ENCODE measurements at places on chromosomes 12 and 14.

GRCh38 chr12:48716168-48716492 is 377 bp downstream of the CCNT1 start:
- no peak for DNase-seq

GRCh38 chr14:78848234-78848820 is 678.2 kb downstream of the NRXN3 start:
- peak; percentile 0 for DNase-seq

DNA sequence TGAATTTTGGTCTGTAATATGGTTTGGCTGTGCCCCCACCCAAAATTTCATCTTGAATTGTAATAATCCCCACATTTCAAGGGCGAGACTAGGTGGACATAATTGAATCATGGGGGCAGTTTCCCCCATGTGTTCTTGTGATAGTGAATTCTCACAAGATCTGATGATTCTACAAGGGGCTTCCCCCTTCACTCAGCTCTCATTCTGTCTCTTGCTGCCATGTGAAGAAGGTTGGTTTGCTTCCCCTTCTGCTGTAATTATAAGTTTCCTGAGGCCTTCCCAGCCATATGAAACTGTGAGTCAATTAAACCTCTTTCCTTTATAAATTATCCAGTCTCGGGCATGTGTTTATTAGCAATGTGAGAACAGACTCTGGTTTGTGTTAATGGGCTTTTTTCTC is 5.9 kb downstream of the LRRC9 start:
- DNase-seq = no peak

- no peak for DNase-seq
Measured at GRCh38 chr14:51446771-51447170, 204.9 kb upstream of the FRMD6 start.

- DNase-seq = no peak
Measured at GRCh38 chr12:10131111-10131690, 1.2 kb upstream of the CLEC7A start.

- DNase-seq = no peak
Measured at GRCh38 chr12:25979563-25979962, 21.1 kb downstream of the RASSF8 start.

DNA sequence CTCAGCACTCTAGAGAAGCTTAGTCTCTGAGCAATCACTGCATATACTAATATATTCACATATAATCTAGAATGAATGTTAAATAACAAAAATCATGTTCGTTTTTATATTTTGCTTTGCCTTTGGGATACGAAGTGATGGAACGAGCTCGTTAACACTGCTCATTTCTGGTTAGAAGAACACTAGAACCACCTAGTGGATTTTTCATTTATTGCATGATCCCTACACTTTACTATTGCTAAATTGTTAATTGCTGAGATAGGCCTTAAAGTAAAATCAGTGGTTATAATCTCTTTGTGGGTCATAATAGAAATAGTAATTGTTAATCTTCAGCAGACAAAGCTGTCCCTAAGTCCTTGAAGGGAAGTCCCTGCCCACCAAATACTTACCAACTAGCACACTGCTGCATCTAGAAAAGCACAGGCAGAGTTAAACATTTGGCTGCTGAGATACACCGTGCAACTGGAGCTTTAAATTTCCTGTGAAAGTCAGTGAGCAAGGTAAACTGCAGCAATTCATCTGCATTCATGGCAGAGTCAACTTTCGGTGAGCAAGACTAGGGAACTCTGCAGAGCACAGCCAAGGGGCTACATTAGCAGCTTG is 353.7 kb downstream of the APAF1 start:
- DNase-seq = no peak

GRCh38 chr12:122310626-122311333 is 44.5 kb upstream of the VPS33A start:
- no peak for DNase-seq

DNA sequence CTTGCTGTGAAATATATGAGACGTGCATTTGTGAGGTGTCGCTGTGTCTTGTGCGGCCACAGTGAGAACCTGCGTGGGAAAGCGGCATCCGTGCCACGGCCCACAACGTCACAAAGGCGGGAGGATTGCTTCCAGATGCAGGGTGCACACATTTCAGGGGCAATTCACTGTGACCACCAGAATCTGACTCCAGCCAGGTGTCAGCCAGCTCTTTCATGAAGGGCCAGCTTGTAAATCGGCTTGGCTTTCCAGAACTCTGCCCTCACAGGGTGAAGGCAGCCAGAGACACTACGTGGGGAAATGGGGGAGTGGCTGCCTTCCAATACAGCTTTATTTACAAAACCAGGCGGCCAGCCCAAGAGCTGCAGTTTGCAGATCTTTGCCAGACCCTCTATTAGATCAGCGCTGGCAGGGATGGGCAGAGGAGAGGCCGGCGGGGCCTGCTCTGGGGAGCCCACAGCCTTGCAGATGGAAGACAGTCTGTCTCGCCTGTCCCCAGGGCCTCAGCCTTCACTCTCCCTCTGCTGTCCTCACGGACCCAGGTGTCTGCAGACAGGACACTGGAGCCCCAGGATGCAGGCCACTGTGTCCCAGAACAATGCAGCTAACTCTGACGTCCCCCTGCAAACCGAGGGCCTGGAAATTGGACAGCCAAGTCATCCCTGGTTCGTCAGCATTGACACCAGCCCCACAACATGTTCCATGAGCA is 53.5 kb downstream of the ADGRD1 start:
- no peak for DNase-seq

DNA sequence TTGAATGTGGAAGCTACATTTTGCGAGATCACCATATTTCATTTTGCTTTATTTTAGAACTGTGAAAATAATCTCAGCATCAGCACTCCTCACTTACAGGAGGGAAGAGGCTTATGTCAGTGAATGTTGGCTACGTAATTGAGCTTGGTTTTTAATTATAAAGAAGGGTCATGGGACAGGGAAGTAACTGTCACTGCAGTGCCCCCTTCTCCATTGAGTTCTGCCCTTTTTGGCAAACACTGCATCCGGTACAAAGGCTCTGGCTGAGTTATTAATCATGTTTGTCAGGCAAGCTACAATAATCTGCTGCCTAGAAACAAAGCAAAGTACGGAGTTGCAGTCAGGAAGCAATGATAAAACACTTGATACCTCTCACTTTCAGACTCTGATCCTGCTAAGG is 546.7 kb downstream of the SNAPC1 start:
- DNase-seq = no peak

DNA sequence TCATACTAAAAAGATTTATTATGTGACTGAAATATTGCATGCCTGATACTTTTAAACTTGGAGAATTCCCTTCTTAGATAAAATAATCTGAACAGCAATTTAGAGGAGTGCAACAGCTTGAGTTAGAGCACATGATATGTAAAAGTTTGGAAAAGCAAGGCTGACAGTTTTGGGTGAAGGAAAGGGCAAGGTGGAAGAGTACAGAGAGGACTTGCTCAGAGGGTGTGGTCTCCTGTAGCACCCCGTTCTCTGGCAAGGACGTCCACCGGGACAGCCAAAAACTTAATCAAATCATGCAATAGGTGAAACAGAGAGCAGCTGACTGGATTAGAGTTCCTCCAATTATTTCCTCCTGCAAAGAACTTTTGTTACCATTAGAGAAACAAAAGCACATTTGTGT is 65.2 kb upstream of the PDZRN4 start:
- DNase-seq = no peak

GRCh38 chr14:69042787-69043444 is 63.8 kb upstream of the ACTN1 start:
- no peak for DNase-seq

DNA sequence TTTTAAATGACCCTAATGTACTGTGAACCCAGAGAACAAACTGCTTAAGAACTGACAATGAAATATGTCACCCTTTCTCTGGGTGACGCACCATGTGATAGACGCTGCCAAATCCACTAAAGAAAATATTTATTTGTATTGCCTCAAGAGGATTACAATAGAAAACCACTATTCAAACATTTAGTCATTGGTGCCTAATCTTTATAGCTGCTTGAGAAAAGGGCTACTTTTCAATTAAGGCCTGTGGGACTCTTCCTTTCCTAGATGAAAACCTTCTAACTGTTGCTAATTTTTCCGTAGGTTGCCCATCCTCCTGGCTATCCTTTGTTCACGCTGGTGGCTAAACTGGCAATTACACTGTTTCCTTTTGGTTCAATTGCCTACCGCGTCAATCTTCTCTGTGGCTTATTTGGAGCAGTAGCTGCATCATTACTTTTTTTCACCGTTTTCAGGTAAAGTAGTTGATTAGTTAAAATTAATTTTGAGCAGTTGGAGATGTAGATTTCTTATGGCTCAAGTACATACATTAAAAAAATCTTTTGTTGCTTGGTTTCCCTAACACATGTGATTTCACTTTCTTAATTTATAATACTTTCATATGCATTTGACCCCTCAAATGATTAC is 6.0 kb downstream of the TMEM260 start:
- no peak for DNase-seq

GRCh38 chr14:62289471-62289870 is 527.3 kb downstream of the SNAPC1 start:
- no peak for DNase-seq

GRCh38 chr14:25843481-25844470 is 754.1 kb downstream of the NOVA1 start:
- no peak for DNase-seq

- no peak for DNase-seq
Measured at GRCh38 chr14:89674936-89675335, 257.9 kb upstream of the FOXN3 start.

GRCh38 chr14:28635387-28635786 is 131.2 kb upstream of the FOXG1 start:
- DNase-seq = no peak

DNA sequence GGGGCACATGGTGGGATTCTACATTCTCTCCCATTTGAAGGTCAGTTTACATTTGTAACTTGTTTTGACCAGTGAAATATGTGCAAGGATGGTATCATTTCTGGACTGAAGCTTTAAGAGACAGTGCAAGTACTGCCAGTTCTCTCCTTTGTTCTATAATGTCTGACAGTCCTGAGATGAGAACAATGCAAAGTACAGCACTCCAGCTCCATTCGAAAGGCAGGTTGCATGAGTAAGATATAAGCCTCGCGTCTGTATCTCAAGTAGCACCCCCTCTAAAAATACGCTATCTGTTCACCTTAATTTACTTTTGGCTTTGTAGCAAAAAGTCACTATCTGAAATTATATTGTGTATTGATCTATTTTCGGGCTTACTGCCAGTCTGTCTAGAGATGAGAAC is 1122.2 kb upstream of the TMEM132C start:
- no peak for DNase-seq

- no peak for DNase-seq
Measured at GRCh38 chr12:13124656-13125505, 21.4 kb upstream of the GSG1 start.

DNA sequence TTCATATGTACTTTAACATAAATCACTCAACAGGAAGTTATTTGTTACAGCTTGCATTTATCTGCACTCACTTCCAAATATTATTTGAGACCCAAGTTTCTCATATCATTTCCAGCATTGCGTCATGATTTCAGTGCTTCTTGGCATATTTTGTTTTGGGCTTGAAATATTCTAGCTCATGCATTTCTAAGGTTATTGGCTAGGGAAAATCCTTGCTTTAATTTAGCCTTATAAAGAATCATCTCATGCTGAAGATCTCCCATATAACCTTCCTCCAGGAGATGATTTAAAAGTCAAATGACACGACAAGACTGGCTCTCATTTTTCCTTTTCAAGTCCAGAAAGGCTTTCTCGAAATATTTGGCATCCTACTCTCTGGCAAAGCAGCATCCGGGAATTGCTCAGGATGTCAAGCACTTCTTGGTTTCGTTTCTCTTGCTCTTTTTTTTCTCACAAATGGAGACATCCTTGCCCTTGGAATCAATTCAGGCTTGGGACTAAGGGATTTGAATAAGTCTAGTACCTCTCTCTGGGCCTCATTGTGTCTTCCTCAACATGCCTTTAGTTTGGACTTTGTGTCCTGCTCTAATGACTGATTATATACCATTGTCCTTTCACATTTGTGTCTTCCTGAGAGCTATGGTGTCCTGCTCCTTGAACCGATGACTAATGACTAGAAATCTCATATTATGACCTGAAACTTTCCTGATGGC is 295.0 kb downstream of the RMST start:
- no peak for DNase-seq

DNA sequence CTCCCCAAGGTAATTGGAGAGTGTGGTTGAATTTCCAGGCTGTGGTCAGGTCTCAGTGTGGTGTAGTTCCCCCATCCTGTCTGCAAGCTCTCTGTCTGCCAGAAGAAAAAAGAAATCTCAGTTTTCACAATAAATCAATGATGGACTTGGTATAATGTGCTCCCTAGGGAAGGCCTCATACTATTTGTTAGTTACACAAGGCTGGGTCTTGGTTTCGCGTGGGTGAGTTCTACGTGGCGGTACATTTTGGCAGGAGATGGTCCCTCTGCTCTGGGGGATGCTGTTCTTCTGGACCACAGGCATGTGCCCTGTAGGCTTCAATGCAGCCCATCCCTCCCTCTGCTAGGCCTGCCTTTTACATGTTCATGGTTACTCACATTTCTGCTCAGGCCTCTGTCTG is 206.4 kb upstream of the PELI2 start:
- DNase-seq = no peak

DNA sequence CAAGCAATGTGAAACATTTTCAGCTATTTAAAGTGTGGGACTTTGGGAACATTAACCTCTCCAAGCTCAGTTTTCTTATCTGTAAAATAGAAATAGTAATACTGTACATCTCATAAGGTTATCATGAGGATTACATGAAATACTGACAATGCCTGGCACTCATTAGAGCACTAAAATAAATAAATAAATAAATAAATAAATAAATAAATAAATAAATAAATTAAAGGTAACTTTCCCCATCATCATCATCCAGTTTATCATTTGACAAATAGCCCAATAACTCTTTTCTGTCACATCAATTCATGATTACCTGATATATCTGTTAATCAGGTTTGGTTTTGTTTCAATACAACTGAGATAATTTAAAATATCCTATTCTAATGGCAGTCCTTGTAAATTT is 48.5 kb downstream of the EFCAB11 start:
- DNase-seq = no peak

GRCh38 chr12:130872179-130873096 is 572 bp downstream of the RAN start:
- DNase-seq = peak; percentile 22

GRCh38 chr12:22254478-22254877 is 80.0 kb downstream of the ST8SIA1 start:
- DNase-seq = no peak

DNA sequence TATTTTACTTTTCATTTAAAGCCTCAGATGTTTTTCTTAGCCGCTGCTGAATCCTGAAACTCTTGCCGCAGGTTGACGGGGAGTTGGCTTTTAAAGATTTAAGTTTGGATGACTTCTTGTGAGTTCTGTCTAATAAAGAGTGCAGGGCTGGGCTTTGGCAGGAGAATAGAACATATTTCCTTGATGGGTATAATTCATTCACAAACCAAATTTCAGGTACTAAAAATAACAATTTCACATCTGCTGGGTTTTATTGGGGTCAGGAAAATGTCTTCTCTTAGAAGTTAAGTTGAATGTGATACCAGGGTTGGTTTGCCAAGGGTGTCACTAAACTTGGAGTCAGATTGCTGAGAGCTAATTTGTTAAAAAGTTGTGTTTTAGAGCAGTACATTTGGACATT is 9.7 kb downstream of the SP1 start:
- no peak for DNase-seq

GRCh38 chr14:78104160-78104559 is 66.0 kb upstream of the NRXN3 start:
- DNase-seq = no peak

All from T follicular helper cell (primary cell).